ENCODE measurements at places on chromosomes 16 and 17.

DNA sequence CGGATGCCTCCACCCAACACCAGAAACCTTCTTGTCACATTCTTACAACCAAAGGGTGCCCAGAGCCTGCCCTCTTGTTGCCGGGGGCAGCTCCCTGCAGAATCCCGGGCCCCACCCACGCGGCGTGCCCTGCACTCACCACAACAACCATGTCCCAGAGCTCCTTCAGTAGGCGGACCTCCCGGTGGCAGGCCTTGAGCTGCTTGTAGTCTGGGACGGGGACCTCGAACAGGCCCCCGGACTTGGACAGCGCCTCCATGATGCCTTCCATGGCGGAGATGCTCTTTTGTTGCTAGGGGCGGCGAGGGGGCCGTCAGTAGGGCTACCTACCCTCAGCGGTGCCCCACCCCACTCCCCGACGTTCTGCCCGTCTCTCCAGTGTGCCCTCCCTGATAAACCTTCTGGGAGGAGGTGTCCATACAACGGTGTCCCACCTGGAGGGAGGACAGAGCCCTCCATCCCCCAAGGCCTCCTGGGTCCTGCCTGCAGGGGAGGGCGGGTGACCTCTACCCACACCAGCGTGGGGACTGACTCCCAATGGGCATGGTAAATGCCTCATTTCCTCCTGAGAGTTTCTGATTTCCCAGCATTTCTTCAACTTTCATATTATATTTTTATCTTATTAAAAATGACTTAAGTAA, 52.2 kb downstream of the DNAH17 start:
- no peak for DNase-seq

DNA sequence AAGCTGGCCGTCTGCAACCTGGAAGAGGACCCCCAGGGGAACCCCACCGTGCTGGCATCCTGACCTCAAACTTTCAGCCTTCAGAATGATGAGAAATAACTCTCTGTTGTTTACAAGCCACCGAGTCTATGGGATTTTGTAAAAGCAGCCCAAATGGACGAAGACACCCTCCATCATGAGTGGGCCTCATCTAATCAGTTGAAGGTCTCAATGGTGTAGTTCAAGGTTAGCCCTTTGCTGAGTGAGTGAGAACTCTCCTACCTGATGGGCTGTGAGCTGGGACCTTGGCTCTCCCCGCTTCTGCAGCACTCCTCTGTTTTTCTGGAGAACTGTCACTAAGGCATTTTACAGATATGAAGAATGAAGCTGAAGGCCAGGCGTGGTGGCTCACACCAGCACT, 325.9 kb upstream of the TNRC6C start:
- DNase-seq: no peak

DNA sequence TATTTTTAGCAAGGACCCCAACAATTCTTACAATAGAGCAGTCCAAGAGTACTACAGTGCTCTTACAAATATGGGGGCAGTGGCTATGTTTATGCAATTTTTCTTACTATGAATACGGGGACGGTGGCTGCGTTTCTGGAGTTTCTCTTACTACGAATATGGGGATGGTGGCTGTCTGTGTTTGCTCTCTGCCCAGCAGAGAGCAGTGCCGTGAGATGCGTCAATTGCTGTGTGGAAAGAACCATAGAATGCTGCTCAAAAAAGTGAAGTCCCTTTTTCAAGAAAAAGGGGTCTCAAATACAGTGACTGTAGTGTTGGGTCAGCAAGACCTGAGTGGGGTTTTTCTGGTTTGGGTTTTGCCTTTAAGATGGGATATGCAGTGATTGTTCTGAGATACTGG, 53.9 kb downstream of the KNOP1 start:
- DNase-seq: no peak

GRCh38 chr17:50020841-50021599, 26.0 kb upstream of the DLX3 start:
- no peak for DNase-seq

- DNase-seq: peak; percentile 55
Measured at GRCh38 chr17:1486802-1487695, 5.4 kb downstream of the MYO1C start.

- no peak for DNase-seq
Measured at GRCh38 chr17:60231691-60232090, 81.9 kb downstream of the CA4 start.

GRCh38 chr17:4097165-4097960, 45.5 kb downstream of the ZZEF1 start:
- DNase-seq: no peak

GRCh38 chr16:49817754-49818507, 38.0 kb downstream of the ZNF423 start:
- no peak for DNase-seq

DNA sequence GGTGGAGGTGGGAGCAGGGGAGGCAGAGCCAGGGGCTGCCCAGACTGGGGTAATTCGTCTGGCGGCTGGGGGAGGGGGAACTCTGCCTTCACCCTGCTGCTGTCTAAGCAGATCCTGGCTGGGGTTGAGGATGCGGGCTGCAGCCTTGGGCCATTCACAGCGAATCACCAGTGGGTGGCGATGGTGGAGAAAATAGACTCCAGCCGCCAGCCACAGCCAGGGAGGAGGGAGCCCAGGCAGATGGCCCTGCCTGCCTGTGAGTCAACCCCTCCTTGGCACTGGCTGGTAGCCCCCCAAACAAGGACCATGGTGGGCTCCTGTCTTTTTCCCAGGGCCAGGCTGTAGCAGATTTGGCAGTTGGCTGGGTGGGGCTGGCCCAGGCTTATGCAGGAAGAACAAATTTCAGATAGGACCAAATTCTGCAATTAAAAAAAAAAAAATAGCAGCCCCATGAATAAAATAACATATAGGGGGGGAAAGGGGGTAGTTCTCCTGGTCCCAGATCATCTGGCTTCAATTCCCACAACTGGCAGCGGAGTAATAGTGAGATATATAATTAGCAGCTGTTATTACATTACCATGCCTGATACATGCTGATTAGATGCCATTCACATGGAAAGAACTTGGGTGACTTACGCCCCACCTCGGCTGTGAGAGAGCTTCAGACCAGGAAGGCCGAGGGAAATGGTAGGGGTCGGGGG, 41.5 kb upstream of the CDH5 start:
- DNase-seq: no peak

- DNase-seq: no peak
Measured at GRCh38 chr17:59807892-59808509, 84.7 kb downstream of the TUBD1 start.

DNA sequence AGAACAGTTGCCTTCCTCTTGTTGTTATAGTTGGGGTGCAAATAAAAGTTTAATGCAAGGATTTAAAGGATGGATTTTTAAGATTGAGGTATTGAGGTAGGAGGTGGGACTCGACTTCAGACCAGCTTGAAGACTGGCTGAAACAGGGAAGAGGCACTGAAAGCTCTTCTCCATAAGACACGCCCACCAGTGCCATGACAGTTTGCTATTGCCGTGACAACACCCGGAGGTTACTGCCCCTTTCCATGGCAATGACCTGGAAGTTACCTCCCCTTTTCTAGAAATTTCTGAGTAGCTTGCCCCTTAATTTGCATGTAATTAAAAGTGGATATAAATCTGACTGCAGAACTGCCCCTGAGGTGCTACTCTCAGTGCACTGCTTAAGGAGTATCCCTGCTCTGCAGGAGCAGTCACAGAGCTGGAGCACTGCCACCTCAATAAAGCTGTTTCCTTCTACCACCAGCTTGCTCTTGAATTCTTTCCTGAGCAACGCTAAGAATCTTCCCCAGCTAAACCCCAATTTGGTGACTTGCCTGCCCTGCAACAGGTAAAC, 122.6 kb downstream of the SHISA6 start:
- DNase-seq: no peak

GRCh38 chr16:57944970-57945739, 25.8 kb downstream of the CNGB1 start:
- DNase-seq: no peak

DNA sequence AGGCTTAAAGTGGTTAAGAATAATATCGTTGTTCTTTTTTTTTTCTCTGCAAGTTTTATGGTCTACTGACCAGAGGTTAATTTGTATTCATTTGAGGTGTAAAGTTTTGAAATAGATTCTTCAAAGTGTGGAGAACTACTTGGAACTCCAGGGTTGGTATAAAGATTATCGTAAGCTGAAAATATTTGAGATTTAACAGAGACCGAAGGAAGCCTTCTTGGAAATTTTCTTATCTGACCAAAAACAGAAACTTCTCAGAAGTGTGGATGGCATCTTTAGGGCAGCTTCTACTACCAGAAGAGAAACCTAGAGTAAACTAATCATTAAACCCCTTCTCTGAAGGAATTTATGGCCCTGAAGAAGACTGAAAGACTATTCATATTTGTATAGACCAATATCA, 206.8 kb upstream of the MON1B start:
- DNase-seq: no peak

- DNase-seq: no peak
Measured at GRCh38 chr16:47887496-47887895, 268.3 kb downstream of the ABCC12 start.

DNA sequence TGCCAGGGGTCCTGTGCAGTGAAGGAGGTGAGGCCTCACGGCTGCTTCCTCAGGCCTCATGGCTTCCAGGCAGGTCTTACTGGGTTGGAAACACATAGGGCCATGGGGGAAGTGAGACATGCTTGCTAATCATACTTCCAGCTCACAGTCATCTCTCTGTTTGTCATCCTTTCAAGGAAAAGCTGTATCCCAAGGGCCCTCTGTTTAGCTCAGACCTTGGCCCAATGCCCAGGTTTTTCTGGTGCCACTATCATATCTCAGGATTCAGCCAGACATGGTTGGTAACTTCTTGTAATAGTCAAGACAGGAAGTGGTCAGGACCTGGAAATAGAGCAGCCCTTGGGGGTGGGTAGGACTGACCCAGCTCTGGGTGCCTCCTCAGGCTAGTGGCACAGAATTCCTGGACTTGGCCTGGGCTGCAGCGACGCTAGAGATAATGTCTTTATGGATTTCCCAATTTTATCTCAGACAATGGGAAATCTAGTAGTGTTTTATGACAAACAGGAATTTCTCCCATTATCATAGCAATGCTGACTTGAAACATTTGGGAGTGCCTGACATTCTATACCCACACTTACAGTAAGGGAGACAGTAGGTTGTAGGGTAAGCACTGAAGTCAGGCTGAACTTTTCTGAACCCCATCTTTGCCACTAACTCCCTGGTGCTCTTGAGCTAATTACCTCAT, 13.5 kb upstream of the ITGB3 start:
- no peak for DNase-seq

- no peak for DNase-seq
Measured at GRCh38 chr16:1973461-1974156, 1.8 kb downstream of the TBL3 start.

- DNase-seq: no peak
Measured at GRCh38 chr17:17633310-17633709, 41.8 kb upstream of the PEMT start.

GRCh38 chr17:49548506-49549310, 27.0 kb upstream of the NXPH3 start:
- DNase-seq: no peak

DNA sequence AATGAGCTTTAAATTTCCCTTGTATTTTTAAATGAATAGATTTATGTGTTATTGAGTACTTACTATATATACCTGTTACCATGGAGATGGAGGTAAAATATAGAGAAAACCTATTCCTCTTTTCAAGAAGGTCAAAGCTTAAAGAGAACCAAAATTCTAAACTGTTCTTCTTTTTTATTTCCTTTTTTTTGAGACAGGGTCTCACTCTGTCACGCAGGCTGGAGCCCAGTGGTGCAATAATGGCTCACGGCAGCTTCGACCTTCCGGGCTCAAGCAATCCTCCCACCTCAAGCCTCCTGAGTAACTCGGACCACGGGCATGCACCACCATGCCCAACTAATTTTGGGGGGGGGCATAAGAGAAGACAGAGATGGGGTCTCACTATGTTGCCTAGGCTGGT, 25.0 kb upstream of the TMEM97 start:
- DNase-seq: no peak

GRCh38 chr17:72516772-72517399, 396.1 kb downstream of the SOX9 start:
- no peak for DNase-seq

DNA sequence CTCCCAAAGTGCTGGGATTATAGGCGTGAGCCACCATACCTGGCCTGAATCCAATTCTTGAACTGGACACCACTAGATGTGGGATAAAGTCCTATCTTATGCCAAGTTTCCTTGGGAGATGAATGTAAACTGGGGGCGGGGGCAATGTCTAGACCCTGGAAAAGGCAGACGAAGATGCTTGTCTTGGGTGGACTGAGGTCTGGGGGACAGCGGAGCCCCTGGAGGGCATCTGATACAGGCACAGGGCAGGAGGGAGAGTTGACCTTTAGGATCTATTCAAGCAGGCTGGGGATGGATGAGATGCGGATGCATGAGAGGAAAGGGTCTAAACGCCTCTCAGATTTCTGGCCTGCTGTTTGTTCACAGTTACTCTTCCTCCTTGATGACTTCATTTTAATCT, 11.7 kb downstream of the C1QTNF1 start:
- no peak for DNase-seq

DNA sequence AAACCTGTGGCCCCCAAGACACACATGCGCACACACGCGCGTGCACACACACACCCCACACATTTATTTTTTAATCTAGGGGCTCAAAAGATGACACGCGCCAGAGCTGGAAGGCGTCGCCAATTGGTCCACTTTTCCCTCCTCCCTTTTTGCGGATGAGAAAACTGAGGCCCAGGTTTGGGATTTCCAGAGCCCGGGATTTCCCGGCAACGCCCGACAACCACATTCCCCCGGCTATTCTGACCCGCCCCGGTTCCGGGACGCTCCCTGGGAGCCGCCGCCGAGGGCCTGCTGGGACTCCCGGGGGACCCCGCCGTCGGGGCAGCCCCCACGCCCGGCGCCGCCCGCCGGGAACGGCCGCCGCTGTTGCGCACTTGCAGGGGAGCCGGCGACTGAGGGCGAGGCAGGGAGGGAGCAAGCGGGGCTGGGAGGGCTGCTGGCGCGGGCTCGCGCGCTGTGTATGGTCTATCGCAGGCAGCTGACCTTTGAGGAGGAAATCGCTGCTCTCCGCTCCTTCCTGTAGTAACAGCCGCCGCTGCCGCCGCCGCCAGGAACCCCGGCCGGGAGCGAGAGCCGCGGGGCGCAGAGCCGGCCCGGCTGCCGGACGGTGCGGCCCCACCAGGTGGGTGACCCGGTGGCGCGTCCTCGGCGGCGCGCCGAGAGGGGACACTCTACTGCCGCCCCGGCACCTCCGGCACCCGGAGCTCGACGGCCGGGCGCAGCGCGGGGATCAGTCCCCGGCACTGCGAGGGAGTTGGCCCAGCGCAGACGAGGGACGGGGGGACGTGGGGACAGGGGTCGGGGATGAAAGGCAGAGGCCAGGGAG, at the start of gene STAT5A:
TSS of gene STAT5A (plus strand) at position 522 of the 826 bp plus-strand sequence. CDS start 914 bp downstream, outside the sequence.
- DNase-seq: peak; percentile 59

GRCh38 chr17:66915204-66915611, 49.3 kb upstream of the CACNG4 start:
- DNase-seq: no peak

DNA sequence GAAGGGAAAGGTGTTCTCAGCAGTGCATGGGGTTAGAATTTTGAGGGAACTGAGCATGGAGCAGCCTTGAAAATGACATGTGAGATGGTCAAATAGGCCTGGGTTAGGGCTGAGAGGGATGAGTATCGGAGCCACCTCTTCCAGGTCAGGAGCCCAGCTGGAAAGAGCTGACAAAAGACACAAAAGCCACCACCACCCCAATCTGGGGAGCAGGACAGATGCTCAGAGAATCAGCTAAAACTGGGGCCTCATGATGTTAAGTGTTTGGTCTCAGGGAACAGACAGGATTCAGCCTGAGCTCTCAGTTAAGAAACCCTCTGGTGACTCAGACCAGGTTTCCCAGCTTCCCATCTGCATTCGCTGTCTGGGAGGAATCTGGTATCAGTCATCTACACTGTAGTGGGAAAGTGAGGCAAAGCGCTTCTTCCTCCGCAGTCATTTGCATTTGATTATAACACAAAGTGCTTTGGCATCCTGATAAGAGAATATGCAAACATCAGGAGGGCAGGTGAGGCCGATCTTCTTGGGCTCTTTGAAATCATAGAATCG, 2.6 kb downstream of the WNT9B start:
- no peak for DNase-seq

All from stimulated activated CD4-positive, alpha-beta T cell treated with anti-CD3 and anti-CD28 coated beads, Interleukin-15, amount 100 ng/mL, for 1 hour (primary cell).